ENCODE measurements at places on chromosomes 5 and 9.

- peak; percentile 16 for DNase-seq
Observed at GRCh38 chr9:130327781-130328348, 62.3 kb downstream of the HMCN2 start.

DNA sequence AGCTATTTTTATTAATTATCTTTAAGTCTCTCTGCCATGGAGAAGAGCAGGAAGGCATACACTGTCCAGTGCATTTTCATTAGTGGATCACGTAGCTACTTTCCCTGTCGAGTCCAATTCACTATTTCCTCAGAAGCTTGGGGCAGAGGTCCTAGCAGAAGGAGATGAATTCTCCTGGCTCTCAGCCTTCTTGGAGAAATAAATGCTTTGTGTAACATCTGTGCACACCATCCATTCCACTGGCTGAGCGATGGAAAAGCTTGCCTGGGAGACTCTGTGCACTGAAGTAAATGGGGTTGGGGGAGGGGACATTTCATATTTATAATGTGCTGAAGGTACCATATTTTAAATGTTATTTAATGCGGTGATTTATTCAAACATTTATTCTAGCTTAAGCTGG lies 23.4 kb downstream of the PROP1 start:
- DNase-seq, result no peak

DNA sequence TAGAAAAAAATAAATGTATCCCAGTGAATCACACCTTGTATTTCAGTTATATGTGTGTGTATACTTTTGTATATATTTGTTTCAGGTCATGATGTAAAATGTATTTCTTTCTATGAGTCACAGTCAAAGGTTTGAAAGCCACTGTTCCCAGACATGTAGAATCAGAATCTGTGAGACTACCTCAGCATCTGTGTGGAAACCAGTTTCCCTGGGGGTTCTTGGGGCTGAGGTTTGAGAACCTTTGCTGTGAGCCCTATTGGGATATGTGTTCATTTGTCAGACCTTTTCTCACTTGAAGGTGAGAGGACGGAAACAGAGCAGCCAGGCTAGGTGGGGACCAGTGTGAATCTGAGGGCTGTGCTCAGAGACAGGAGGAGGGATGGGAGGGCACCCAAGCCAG lies 78.7 kb upstream of the SAP30L start:
- DNase-seq, result no peak

DNA sequence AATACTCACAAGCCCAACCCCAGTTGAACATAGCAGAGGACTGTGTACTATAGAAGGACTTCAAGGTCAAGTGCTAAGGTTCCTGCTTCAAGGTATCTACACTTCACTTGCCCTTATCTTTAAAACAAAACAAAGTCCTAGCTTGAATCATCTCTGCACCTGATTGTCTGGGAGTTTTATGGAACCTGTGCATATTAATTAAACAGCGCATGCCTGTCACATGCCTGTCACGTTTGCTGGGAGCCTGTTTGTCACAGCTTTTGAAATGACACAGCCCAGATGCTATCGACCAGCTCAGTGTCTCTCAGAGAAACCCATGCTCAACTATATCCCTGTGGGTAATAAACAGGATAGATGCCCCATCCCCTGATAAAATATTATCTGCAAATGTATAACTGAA lies 476.0 kb downstream of the ZSWIM6 start:
- no peak for DNase-seq

GRCh38 chr9:99416007-99416406 lies 193.9 kb downstream of the SEC61B start:
- peak; percentile 43 for DNase-seq

GRCh38 chr9:29644514-29644913 lies 2071.2 kb upstream of the C9orf72 start:
- DNase-seq, result no peak

GRCh38 chr9:82223442-82223841 lies 234.9 kb downstream of the SPATA31D1 start:
- DNase-seq, result peak; percentile 36

DNA sequence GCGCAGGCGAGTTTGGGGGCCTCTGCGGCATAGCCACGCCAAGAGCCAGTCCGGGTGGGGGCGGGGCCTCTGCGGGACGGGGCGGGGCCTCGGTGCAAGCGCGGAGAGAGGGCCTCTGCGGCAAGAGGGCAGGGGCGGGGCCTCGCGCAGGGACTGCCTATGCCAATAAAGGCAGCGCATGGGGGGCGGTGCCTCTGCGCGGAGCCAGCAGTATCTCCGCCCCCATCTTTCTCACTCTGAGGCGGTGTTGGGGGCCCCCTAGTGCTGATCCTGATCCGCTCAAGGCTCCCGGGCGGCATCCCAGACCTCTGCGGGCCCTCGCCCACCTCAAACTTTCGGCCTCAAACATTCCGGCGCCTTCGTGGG lies 9.2 kb upstream of the GPRIN1 start:
- DNase-seq, result peak; percentile 82

GRCh38 chr5:141567513-141568117 lies 51.2 kb downstream of the DIAPH1 start:
- peak; percentile 37 for DNase-seq

DNA sequence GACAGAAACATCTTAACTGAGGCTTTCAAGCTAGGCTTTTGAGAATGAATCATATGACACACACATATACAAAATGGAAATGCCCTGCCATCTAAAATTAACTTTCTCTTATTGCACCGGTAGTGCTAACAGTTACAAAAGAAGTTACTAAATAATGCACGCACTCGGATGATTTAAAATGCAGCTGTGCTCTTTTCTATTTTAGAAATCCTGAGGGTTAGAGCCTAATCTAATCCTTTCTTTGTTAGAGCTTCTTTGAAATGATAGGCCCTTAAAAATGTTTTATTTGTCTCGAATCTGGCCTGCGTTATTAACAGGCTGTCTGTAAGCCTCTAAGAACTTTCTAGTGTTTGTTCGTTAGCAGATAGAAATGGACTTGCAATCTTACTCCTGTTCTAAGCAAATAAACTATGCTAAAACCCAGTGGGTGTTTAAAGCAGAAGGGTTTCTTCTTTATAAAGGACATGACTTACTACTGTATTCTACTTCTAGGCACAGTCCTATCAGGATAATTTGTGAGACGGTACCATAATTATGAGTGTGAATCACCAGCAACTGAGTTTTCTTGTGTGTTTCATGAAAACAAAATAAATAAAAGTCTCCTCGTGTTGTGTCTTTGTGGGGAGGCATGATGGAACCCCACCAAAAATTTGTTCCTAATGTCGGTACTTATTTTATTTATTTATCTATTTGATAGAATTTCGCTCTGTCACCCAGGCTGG lies 69.2 kb upstream of the MYO10 start:
- DNase-seq, result no peak

- DNase-seq, result no peak
Observed at GRCh38 chr9:124019771-124020519, 8.4 kb downstream of the LHX2 start.

DNA sequence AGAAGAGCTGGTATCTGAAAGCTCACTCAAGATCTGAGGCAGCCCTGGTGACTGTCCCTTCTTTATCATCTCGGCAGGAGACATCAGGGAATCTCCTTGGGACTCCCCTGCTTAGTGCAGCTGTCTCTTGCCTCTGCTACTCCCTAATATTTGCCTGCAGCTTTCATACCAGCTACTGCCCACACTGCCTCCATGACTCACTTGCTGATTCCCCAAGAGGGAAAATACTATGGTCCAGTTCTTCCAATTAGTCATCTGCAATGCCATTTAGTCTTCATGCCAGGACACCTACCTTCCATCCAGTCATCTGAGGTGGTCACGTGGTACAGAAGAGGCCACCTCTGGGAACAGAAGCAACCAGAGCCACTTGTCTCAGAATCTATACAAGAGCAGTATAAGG lies 270.8 kb downstream of the NTRK2 start:
- no peak for DNase-seq

GRCh38 chr5:139915266-139915665 lies 119.7 kb downstream of the PSD2 start:
- no peak for DNase-seq

GRCh38 chr9:137891588-137892423 lies 14.2 kb downstream of the CACNA1B start:
- DNase-seq, result no peak

- peak; percentile 59 for DNase-seq
Observed at GRCh38 chr5:90153031-90153430, 256.5 kb downstream of the CETN3 start.

DNA sequence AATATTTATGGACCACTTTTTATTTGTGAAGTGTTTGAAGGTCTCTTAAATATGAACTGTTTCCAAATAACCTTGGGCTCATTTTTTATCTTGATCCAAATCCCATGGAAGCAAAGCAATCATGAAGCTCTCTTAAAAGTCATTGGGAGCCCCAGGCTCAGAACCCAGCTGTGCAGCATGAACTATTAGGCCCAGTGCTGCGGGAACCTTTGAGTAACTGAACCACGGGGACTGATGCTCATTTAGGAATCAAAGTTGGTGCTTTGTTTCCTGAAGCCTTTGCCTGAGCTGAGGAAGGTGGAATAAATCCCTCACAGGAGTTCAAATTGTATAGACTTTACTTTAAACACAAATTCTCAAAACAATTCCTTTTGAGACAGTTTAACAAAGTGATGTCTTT lies 27.8 kb downstream of the MAT2B start:
- DNase-seq, result no peak

DNA sequence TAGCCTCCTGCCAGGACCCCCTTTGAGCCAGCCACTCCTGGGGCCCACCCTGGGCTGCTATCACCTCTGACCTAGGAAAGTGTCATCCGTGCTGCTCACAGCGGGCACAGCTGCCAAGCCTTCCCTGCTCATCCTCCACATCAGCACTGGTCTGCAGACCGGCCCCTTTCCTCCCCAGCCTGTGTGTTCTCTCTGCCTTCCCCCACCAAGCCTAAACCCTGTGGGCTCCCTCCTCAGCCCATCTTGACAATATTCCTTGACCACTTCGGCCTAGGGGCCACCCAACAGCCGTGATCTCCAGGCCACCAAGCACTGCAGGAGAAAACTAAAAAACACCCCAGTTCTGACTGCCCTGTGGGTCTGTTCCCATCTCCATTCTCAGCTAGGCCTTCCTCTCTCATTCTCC lies 135.1 kb downstream of the DAB2IP start:
- no peak for DNase-seq

DNA sequence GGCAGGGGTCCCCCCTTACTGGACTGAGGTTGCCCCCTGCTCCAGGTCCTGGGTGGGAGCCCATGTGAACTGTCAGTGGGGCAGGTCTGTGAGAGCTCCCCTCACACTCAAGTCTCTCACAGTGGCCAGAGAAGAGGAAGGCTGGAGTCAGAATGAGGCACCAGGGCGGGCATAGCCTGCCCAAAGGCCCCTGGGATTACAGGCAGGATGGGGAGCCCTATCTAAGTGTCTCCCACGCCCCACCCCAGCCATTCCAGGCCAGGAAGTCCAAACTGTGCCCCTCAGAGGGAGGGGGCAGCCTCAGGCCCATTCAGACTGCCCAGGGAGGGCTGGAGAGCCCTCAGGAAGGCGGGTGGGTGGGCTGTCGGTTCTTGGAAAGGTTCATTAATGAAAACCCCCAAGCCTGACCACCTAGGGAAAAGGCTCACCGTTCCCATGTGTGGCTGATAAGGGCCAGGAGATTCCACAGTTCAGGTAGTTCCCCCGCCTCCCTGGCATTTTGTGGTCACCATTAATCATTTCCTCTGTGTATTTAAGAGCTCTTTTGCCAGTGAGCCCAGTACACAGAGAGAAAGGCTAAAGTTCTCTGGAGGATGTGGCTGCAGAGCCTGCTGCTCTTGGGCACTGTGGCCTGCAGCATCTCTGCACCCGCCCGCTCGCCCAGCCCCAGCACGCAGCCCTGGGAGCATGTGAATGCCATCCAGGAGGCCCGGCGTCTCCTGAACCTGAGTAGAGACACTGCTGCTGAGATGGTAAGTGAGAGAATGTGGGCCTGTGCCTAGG lies at the start of gene CSF2:
TSS of gene CSF2 (plus strand) at position 559 of the 783 bp plus-strand sequence. CDS start at position 594, 35 bp downstream.
- peak; percentile 62 for DNase-seq

GRCh38 chr5:756865-757345 lies 27.6 kb downstream of the ZDHHC11B start:
- no peak for DNase-seq

DNA sequence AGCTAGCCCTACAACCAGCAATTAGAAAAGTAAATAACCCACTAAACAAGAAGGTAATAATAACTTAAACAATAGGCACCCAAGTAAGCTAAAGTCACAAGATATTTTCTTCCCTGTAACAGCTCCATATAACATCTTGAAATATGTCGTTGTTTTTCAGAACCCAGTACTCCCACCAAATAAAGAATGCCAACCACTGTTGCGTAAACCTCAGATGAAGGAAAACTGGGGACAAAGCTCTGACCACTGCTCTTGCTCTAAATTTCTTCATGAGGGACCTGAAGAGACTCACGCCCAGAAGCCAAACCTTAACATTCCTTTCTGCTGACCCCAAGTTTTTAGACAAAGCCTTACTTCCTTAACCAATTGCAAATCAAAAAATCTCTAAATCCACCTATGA lies 267.7 kb upstream of the GAS1 start:
- no peak for DNase-seq

- no peak for DNase-seq
Observed at GRCh38 chr9:117926031-117926658, 221.9 kb downstream of the TLR4 start.

DNA sequence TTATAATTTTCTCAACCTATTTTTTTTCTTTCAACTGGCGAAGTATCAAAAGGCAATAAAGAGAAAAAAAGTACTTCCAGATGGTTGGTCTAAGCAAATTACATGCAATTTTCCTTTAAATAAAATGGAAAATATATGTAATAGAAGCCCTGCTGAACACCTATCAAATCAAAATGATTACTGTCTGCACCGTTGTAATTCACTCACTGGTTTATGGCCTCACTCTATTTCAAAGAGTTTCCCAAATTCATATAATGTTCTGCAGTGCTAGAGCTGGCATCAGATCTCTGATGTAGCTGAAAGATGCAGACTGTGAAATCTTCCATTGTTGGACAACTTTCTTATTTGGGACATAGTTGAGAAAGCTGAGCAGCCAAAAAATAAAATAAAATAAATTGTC lies 130.3 kb downstream of the SEMA5A start:
- DNase-seq, result no peak

GRCh38 chr9:135330685-135331590 lies 148.6 kb upstream of the PPP1R26 start:
- DNase-seq, result no peak

GRCh38 chr5:73437101-73437776 lies 11.3 kb downstream of the FOXD1 start:
- no peak for DNase-seq

DNA sequence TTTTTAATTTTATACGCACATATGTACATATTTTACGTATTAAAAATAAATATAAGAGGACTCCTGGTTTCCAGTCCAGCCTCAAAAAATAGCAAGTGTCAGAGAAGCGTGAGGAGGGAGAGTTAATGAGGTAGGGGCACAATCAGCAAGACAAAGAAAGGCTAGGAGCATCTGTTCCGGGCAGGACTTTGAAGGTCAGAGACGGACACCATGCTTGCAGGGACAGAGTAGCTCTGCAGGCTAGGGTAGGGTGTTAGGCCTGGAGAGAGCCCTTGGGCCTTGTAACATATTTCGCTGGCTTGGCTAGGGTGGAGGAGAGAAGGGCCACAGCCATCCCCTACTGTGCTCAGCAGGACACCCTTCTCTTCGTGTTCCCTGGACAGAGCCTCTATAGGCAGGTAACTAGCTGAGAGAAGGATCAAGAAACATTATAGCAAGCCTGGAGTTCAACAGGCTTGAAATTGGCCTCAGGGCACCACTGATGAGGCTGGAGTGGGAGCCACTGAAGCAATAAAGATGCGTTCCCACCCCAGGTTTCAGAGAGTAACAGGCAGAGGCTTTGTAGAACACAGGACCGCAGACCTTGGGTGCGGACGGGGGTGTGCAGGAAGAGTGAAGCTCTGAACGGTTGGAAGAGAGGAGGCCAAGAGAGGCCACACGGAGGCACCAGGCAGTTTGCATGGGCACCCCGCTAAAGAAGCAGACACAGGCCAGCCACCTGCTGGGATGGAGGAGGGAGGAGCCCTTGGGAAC lies 9.7 kb upstream of the IPPK start:
- no peak for DNase-seq

- DNase-seq, result no peak
Observed at GRCh38 chr9:124716808-124717207, 54.3 kb downstream of the NR6A1 start.
